Stromal cell of bone marrow (primary cell): ENCODE measurements at places on chromosomes 16 and 17.

DNA sequence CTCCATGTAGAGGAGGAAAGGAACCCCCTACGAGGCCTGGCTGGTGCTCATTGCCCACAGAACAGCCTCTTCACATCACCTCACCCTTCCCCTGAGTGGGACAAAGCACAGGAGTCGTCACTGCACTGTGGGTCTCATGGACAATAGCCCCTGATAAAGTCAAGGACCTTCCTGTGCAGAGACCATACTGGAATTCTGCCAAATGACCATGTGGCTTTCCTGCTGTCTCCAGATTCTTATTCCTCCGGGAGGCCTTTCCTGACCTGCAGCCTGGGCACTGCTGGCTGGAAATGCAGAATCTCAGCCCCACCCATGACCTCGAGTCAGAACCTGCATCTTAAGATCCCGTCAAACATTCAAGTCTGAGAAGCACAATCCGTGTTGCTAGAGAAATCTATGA lies 60.5 kb upstream of the ERN1 start:
- DNase-seq, result no peak

DNA sequence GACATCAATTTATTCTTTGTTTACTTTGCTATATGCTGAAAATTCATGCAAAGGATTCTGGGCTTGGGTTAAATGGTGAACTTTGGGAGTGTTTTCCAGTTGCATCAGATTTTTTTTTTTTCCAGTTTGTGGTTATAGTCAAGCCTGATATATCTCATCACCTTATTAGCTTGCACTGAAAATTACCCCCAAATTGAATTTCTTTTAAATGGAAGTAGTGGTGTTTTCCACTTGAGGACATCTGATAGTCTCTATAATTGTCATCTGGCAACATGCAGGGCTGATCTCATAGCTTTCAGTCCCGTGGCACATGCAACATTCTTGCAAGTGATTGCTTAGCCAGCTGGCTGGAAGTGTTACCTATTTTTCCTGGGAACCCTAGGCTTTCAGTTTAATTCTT lies 4.7 kb upstream of the KRTAP3-1 start:
- peak; percentile 51 for DNase-seq

GRCh38 chr17:45251931-45252330 lies 10.0 kb downstream of the SPATA32 start:
- DNase-seq, result no peak

- DNase-seq, result no peak
These were observed 2.4 kb downstream of the TNRC6A start for GRCh38 chr16:24731722-24732419.

- no peak for DNase-seq
These were observed 161.5 kb downstream of the PHKB start for GRCh38 chr16:47622451-47623176.

DNA sequence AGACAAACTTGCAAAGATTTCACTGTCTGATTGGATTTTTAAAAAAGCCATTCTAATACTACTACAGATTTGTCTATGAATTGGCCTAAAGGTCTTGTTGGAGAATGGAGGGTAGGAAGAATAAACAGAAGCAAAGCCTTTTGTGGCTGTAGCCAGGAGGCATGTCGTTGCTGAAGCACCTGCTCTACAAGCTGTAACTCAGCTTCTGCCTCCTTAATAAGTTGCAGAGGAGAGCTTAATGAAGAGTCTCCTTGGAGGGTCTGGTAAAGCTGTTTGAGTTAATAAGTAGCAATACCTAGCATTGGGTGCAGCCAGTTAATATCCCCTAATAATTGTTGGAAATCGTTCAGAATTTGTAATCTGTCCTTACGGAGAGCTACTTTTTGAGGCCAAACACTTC lies 10.0 kb upstream of the ZNF689 start:
- no peak for DNase-seq

- no peak for DNase-seq
These were observed 849.8 kb upstream of the RBFOX1 start for GRCh38 chr16:6482696-6483468.

GRCh38 chr17:15157051-15157450 lies 108.1 kb downstream of the PMP22 start:
- DNase-seq, result no peak

DNA sequence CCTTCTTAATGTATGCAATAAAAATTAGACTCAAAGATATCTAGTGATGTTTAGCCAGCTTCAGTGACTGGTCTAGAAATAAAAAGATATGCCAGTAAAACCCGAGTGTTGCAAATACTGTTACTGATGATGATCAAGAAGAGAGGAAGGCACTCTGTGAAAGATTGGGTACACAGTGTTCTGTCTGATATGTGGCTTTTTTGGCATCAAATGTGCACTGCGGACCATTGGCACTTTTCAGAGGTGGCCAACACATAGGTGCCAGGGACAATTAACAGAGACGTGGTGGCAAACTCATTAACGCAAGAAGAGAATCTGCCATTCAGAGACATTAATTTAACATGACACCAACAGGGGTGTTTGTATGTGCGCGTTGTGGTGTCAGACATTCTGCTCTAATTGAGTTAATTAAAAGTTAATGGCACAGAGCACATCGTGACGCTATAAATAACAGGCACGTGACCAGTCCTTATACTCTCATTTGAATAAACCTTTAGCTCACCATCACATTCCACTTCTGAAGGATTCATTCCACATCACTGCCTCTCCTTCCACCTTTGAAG lies 549.3 kb upstream of the HSBP1 start:
- DNase-seq, result no peak

- no peak for DNase-seq
These were observed 68.8 kb downstream of the MRC2 start for GRCh38 chr17:62696256-62696655.

GRCh38 chr17:55668312-55668920 lies 54.2 kb downstream of the TMEM100 start:
- DNase-seq, result no peak
